A172 (cell line): ENCODE measurements at places on chromosomes 13 and 19.

GRCh38 chr13:91946498-91947070 is 548.2 kb downstream of the GPC5 start:
- peak; percentile 34 for DNase-seq

DNA sequence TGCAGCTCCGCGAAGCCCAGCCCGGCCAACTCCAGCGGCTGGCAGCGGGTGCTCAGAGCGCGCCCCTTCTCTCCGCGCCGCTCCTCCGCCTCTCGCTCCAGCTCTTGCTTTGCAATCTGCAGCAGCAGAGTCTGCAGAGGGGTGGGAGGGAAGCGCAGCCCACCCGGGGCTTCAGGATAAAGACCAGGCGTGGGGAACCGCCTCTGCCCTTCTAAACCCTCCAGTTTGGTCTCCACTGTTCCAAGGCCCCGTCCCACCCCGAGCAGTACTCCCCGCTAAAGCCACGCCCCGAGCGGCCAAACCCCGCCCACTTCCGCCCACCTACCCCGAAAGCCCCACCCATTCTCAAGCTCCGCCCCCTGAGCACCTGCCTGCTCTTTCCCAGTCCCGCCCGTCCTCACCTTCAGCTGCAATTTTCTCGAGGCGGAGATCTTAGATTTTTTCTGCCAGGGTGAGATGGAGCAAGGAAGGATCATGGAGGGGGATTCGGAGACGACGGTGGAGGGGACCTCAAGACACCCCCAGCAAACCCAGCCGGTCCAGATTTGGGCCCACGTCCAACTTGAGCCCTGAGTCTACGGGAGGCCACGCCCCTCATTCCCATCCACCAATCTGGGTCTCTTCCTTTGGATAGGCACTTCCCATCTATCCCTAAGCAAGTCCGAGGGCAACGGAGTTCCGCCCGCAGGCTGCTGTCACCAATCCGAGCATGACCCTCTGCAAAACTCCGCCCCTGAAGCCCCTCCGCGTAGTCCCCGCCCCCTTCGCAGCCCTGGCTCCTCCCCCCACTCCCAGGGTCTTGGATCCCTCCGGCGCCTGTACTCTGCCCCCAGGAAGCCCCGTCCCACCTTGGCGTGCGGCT is 1.1 kb downstream of the TNNI3 start:
- no peak for DNase-seq

- DNase-seq, result peak; percentile 70
Measured at GRCh38 chr19:42606660-42607351, 12.1 kb upstream of the CEACAM8 start.

GRCh38 chr13:95243207-95243606 is 58.0 kb downstream of the ABCC4 start:
- no peak for DNase-seq

DNA sequence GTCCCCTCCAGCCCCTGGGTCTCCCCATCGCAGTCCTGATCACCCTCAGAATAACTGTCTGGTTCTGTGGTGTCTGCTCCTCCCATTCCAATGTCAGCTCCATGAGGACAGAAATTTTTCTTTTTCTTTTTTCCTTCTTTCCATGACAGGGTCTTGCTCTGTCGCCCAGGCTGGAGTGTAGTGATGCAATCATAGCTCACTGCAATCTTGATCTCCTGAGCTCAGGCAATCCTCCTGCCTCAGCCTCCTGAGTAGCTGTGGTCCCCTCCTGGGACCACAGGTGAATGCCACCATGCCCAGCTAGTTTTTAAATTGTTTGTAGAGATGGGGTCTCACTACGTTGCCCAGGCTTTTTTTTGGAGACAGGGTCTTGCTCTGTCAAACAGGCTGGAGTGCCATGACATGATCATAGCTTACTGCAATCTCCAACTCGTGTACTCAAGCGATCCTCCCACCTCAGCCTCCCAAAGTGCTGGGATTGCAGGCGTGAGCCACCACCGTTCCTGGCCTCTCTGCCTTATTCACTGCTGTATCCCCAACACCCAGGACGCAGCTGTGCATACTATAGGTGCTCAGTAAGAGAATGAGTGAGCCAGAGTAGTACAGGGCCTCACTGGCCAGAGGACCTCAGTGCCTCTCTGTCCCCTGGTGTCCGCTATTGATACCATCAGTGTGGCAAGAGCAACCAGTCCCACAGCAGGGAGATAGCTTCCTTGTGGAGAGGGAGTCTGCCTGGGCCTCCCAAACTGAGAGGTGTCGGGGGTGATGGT is 5.2 kb upstream of the DOCK6 start:
- DNase-seq, result no peak

DNA sequence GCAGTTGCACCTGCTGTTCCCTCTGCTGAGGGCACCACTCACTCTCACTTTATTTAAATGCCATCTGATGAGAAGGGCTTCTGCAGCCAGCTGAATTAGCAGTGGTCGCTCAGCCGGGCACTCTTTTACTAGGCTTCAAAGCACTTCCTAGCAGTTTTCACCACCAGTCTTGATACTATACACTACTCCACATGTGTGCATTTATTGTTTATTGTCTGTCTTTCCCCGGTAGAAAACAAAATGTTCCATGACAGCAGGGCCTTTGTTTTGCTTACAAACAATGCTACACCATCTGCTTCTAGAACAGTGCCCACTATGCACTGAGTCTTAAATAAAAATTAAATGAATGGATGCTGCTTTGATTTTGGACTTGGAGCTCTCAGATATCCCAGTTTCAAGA is 404.9 kb downstream of the FGF14 start:
- no peak for DNase-seq

DNA sequence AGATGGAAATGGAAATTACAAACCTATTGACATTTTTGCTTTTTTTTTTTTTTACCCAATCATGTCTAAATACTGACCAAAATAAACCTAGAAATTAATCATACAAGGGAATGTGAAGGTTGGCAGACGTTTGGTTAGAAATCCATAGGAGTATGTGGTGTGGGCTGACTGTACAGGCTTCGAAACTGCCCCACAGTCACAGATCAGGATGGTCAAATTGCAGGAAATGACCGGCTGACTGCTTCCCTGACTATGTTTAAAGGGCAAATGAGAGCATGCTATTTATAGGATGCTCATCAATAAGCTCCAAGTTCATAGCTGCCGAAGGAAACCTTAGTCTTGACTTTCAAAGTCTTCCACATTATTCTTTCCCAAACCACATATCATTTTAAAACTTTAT is 118.4 kb downstream of the COG6 start:
- DNase-seq, result no peak

DNA sequence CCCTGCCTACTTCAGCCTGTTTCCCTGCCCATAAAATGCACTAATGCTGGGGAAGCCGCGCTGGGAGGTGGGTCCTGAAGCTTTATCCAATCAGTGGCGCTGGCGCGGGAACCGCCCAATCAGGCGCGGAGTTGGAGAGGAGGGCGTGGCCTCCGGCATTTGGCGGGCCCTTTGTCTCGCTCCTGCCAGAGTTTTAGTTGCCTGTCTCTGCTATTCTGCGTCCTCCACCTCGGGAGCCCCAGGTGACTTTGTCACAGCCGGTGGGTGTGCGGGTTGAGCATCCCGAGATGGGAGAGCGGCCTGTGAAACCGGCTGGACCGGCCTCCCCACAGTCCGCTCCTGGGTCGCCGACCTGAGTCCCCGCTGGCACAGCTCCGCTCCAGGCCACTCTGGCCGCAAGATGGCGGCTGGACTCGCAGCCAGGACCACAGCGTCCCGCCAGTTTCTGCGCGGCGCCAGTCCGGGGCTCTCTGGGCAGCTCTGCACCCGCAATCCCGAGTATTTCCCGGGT is 30.7 kb upstream of the ZNF429 start:
- DNase-seq, result no peak

- DNase-seq, result no peak
Measured at GRCh38 chr13:80441968-80442367, 101.0 kb upstream of the SPRY2 start.

DNA sequence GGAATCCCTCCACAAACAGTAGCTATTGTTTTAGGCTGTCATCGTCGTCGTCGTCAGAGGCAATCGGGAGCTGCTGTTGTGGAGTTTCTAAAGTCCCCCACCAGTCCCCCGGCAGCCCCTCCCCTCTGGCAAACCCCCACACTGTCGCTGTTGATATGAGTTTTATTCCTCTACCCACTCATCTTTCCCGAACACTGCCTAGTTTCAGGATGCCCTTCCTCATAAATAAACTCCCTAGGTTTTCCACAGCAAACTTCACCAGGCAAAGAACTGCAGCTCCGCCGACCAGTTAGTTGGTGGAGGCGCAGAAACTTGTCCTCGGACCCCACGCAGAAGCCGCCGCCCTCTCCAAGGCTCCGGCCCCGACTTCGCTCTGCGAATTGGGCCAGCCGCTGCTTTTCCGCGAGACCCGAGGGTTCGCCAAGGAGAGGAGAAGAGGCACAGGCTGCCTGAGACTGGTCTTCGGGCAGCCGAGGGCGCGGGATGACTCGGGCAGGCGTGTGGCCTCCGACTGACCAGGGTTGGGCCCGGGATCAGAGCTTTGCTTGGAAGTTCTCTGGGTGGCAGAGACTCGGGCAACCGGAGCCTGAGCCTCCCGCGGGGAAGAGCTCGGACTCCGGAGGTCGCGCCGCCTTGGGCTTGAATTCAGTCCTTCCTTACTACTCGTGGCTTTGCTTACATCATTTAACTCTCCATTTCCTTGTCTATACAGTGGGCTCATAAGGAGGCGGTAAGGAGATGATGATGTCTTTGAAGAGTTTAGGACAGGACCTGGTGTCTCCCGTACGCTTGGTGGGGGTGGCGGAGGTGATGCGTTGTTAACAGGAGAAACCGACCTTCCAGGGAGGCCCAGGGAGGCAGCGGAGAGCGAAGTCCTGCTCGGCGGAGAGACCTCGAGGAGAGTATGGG is 7.9 kb downstream of the PDX1 start:
- DNase-seq, result no peak

DNA sequence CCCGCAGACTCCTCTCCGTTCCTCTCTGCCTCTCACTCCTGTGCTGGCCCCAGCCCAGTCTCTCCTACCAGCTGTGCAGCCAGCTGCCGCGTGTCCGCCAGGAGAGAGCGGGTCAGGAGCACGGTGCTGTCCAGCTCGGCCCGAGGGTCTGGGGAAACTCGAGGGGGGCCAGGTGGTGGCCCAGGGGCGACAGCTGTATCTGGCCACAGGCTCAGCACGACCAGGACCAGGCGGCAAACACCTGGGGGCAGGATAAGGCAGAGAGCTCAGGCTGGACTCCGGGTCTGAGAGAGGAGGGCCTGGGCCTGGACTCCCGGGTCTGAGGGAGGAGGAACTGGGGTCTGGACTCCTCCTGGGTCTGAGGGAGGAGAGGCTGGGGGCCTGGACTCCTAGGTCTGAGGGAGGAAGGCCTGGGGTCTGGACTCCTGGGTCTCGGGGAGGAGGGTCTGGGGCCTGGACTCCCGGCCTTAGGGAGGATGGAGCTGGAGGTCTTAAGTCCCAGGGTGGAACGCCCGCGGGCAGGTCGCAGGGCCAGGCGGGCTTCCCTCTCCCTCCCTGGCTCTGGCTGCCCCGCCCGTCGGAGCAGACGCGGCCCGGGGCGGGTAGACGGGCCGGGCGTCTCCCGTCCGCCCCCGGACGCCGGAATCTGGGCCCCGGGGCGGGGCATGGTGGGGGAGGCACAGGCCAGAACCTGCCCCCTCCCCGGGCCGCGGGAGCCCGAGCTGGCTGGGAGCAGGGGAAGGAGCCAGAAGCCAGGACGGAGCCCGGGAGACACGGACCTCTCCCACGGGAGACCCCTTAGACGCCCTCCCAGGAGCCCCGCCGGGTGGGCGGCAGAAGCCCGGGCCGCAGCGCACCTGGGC is 1.3 kb downstream of the IL11 start:
- peak; percentile 46 for DNase-seq

GRCh38 chr19:50204081-50204428 is 633 bp downstream of the MYH14 start:
- DNase-seq, result no peak

DNA sequence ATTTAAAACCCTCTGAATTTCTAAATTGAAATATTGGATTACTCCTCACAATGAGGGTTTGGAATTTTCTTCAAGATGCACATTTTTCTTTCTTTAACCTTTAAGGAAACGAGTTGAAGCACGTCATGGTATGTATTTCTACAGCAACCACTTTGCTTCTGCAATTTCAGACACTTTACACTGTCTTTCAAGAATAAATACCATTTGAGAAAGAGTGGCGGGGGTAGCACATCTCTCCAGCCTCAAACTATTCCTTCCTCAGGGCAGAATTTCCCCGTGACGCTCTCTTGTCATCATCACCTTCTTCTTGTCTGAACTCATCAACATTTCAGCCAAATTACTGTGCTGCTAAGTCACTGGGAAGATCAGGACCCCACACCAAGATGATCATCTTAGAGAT is 1073.4 kb downstream of the EFNB2 start:
- no peak for DNase-seq
